Stimulated activated naive CD4-positive, alpha-beta T cell treated with Interleukin-2 at 50 U/mL for 16 hours (primary cell): ENCODE measurements at places on chromosomes 16 and 17.

GRCh38 chr17:59154292-59154720 lies 680 bp downstream of the SKA2 start:
- DNase-seq: peak; percentile 20

- no peak for DNase-seq
These were observed 66.3 kb downstream of the MRC2 start for GRCh38 chr17:62693616-62694409.

GRCh38 chr17:39365872-39366271 lies 35.6 kb downstream of the FBXL20 start:
- no peak for DNase-seq

DNA sequence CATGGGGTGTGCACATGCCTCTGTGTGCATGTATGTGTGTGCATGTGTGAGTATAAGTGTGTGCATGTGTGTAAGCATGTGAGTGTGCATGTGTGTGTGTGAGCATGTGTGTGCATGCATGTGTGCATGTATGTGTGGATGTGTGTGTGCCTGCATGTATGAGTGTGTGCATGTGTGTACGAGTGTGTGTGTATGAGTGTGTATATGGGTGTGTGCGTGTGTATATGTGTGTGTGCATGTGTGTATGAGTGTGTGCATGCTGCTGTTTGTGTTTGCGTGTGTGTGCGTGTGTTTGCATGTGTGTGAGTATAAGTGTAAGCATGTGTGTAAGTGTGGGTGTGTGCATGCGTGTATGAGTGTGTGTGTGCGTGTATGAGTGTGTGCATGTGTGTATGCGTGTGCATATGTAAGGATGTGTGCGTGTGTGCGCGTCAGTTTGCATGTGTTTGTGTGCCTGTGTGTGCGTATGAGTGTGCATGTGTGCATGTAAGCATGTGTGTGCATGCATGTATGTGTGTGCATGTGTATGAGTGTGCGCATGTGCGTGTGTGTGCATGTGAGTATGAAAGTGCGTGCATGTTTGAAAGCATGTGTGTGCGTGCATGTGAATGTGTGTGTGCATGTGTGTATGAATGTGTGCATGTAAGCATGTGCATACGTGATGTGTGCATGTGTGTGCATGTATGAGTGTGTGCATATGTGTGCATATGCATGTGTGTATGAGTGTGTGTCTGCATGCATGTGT lies 8.6 kb downstream of the TPSD1 start:
- no peak for DNase-seq

- no peak for DNase-seq
These were observed 415 bp downstream of the ABCA5 start for GRCh38 chr17:69326377-69327059.
